Cortex of kidney (tissue), 1 donor: ENCODE measurements at places on chromosomes 12 and 14.

DNA sequence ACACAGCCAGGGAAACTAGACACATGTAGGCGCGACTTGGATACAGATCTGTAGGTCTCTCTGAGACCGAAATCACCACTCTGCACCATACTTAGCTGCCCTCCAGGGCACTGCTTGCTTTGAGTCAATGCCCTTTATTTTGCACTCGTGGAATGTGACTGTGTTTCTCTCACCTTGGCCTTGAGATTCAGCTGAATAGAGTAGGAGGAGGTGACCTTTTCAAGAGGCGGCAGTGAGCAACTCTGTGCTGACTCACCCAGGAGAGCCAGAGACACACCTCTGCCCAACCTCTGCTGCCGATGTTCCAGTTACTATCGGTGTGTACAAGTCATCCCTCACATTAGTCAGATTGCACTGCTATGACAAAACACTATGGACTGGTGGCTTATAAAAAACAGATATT, 583.4 kb downstream of the VRK1 start:
- no peak for DNase-seq

DNA sequence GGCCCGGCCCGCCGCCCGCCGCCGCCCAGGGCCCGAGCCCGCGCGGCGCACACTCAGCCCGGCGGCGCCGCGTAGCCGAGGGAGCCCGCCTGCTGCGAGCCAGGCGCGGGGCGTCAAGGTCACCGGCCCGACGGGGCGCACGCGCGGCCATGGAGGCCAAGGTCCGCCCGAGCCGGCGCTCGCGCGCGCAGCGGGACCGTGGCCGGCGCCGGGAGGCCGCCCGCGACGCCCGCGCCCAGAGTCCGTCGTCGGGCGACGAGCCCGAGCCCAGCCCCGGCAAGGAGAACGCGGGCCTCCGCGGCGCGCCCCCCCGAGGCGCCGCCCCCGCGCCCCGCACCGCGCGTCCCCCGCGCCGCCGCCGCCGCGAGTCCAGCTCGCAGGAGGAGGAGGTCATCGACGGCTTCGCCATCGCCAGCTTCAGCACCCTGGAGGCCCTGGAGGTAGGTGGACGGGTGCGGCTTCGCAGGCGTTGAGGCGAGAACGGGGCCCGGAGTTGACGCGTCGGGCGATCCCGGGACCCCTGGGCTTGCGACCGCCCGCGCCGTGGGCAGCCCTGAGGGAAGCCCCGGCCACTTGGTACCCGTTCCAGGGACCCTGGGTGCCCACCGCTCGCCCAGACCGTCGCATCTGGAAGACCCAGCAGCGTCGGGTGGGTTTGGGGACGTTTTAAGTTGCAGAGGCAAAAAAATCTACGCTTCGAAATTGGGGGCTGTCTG, 629 bp downstream of the FBRSL1 start:
- no peak for DNase-seq

GRCh38 chr14:32457213-32457920, 128.3 kb downstream of the AKAP6 start:
- no peak for DNase-seq

DNA sequence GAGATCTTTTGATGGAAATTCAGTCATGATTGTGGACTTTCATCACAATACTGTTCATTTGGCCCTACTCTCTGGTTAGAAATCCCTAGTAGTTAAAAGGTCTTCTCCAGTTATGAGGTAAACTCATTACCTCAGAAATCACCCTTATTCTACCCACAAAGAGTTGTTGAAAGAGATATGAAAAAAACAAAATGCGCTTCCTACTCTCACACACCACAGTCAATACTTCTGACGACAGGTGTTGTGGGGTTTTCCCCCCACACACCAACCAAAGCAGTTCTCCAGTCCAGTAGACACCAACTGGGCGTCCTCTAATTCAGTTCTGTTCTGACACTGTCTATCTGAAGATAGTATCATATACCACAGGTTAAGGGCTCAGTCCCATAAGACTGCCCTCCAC, 54.9 kb downstream of the TRMT5 start:
- DNase-seq, result no peak

DNA sequence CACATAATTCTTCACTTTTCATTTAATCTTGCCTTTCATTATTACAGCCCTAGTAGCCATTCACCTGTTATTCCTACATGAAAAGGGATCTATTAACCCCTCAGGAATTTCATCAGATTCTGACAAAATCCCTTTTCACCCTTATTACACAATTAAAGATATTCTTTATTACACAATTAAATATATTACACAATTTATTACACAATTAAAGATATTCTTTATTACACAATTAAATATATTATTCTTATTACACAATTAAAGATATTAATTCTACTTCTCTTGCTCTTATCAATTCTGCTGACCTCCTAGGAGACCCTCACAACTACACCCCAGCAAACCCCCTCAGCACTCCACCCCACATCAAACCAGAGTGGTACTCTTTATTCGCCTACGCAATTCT, 77.1 kb downstream of the SINHCAF start:
- DNase-seq, result no peak
